HepG2 (cell line): ENCODE measurements at places on chromosomes 6 and 20. TPM values are rescaled to one million over a fixed set of nuclear protein-coding genes. Genes with fewer than 3 reads are reported as not detected.

DNA sequence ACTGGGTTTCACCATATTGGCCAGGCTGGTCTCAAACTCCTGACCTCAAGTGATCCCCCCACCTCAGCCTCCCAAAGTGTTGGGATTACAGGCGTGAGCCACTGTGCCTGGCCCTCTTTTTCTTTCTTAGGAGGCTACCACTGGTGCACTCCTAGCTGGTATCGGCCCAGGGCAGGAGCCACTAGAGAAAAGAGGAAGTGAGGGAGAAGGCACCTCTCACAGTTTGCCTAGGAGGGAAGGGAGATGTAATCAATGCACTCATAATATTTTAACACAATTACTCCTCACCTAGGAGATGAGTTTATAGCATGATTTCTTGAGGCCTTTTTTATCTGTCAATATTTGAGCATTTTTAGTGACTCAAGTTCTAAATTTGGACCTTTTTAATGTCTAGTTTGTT is 189.0 kb upstream of the SOX4 start:
- H3K36me3 ChIP-seq = no peaks in the 10 kb centered on the region
- H3K4me3 ChIP-seq = no peak overlapping the region
- H3K27ac ChIP-seq = no peak overlapping the region
- H3K27me3 ChIP-seq = no peaks in the 10 kb centered on the region
- DNase-seq = no peak

The BMP5 gene
- polyA plus RNA-seq = not detected in 2 replicates

- no peaks in the 10 kb centered on the region for H3K27me3 ChIP-seq
- H3K27ac ChIP-seq = no peak overlapping the region
- H3K4me1 ChIP-seq = no peaks in the 10 kb centered on the region
- H3K4me3 ChIP-seq = no peak overlapping the region
- no peak for DNase-seq
These were observed 64.0 kb downstream of the STXBP5 start for GRCh38 chr6:147268254-147268653.

DNA sequence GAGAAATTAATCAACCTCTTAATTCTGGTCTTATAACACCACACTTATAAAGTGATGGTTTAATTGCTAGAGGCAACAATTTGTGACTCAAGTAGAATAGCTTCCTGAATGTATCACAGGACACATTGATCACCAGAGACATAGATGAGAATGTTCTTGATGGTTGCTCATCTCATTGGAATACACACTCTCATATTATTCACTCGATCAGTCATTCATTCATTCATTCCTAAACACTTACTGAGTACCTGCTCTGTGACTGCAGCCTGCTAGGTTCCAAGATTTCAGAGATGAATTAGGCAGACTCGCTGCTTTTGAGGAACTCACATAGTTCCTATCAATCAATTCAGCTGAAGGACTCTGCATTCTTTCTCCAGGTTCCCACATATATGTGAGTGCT is 365.1 kb upstream of the SOX4 start:
- no peaks in the 10 kb centered on the region for H3K27me3 ChIP-seq
- no peak for DNase-seq
- H3K27ac ChIP-seq = no peak overlapping the region
- no peaks in the 10 kb centered on the region for H3K4me1 ChIP-seq
- H3K4me3 ChIP-seq = no peak overlapping the region
- H3K36me3 ChIP-seq = peaks cover 1% of the 10 kb centered on the region; the same call in 1 of the 2 replicates

DNA sequence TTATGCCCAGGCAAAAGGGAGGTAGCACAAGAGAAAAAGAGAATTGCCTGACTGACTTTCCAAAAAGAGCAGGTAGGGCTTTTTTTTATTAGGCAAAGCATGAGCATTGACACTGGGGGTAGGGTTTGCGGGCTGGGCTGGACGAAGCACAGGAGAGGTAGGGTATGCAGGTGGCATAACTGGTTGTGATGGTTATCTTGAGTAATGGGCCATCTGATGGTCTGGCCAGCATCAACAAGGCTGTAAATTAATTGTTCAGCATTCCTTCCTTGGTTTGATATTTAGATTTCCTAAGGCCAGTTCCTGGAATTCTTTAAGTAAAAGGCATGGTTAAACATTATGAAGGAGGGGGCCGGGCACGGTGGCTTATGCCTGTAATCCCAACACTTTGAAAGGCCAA is 13.9 kb upstream of the BFSP1 start:
- H3K27ac ChIP-seq = no peak overlapping the region
- H3K4me1 ChIP-seq = no peaks in the 10 kb centered on the region
- DNase-seq = no peak
